ENCODE measurements at places on chromosomes 2 and 18.

GRCh38 chr18:41244591-41245037 lies 710.4 kb upstream of the PIK3C3 start:
- no peak for DNase-seq

DNA sequence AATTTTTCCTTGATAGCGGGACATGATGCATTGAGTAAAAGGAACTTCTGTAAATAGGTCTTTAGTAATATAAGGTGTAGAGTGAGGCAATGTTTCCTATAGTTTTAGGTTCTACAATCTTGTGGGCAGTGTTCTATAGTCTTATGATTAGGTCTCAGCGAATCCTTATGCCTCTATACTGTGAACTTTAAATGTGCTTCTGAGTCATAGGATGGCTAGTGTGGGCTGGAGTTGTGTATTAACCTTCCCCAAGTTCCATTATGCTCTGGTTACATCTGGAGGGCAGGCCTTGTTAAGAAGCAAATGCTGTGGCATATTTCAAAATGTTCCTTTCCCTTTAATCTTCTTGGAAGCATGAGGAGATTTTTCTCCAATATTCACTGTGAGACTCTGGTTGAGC lies 73.5 kb downstream of the ROCK2 start:
- DNase-seq, result no peak

- DNase-seq, result no peak
Measured at GRCh38 chr2:143081616-143082015, 47.6 kb upstream of the ARHGAP15 start.

DNA sequence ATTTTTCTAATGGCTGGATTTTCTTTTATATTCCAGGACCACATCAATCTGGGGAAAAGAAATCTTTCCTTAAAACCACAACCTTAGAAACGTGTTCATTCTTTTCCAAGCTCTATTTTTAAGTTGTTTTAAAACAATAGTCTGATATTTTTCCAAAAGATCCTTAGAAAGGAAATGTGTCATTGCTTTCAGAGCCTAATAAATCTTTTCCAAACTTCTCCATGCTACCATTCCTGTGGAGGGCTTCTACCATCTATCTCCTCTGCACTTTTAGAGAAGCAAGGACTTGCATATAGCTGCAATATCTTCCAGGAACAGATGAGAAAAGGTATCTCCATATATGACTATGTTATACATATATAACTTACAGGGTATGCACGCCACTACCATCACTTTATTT lies 21.2 kb downstream of the WDFY1 start:
- no peak for DNase-seq

DNA sequence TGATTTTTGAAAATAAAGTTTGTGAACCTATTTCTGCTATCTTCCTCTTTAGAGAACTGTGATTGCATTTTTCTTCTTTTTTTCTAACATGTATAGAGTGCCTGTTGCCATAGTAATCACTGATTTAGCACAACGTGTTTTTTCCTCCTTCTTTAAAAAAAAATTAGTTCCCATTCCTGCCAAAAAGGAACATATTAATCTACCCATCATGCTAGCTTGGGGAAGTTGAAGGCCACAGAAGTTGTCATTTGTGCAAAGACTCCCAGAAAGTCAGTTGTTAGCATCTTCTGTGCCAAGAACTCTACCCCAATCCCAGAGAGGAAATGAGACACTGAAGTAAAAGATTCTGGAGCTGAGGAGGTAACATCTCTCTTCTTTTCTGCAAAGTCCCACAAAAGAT lies 57.3 kb downstream of the SLC8A1 start:
- no peak for DNase-seq

GRCh38 chr2:230765611-230766300 lies 53.1 kb downstream of the CAB39 start:
- no peak for DNase-seq

GRCh38 chr2:240300261-240300821 lies 135.1 kb upstream of the GPC1 start:
- no peak for DNase-seq

GRCh38 chr18:28767727-28768211 lies 590.8 kb upstream of the CDH2 start:
- no peak for DNase-seq

DNA sequence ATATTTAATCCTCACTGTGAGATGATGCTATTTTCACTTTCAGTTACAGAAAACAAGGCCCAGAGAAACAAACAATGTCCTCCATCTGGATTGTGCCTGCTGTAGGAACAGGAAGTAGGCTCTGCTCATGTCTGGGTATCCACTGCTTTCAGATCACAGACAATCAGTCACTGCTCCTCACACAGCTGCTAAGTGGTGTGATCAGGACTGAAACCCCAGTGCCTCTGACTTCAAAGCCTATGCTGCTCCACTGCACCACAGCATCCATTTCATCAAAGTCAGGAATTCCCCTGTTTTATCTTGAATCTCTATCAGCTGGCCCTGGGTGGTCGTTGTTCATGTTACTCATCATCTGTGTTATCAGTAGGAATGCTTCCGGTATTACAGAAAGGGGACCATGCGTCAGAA lies 303.8 kb upstream of the TRIB2 start:
- DNase-seq, result no peak

- DNase-seq, result no peak
Measured at GRCh38 chr2:69452687-69453086, 15.5 kb upstream of the NFU1 start.

DNA sequence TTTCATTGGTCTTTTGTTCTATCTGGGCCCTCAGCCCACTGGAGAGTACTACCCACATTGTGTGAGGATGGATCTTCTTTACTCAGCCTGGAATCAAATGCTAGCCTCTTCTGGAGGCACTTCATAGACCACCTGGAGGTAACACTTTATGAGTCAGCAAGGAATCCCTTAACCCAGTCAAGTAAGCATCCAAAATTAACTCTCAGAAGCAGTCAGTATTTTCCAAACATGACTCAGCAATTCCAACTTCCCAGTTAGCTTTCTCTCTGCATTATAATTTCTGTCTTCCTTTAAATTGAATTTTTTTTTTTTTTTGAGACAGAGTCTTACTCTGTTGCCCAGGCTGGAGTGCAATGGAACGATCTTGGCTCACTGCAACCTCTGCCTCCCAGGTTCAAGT lies 142.7 kb downstream of the ACKR3 start:
- DNase-seq, result no peak

- DNase-seq, result no peak
Measured at GRCh38 chr2:202564226-202564625, 70.5 kb upstream of the FAM117B start.

- no peak for DNase-seq
Measured at GRCh38 chr2:118371515-118371914, 283.2 kb downstream of the INSIG2 start.

DNA sequence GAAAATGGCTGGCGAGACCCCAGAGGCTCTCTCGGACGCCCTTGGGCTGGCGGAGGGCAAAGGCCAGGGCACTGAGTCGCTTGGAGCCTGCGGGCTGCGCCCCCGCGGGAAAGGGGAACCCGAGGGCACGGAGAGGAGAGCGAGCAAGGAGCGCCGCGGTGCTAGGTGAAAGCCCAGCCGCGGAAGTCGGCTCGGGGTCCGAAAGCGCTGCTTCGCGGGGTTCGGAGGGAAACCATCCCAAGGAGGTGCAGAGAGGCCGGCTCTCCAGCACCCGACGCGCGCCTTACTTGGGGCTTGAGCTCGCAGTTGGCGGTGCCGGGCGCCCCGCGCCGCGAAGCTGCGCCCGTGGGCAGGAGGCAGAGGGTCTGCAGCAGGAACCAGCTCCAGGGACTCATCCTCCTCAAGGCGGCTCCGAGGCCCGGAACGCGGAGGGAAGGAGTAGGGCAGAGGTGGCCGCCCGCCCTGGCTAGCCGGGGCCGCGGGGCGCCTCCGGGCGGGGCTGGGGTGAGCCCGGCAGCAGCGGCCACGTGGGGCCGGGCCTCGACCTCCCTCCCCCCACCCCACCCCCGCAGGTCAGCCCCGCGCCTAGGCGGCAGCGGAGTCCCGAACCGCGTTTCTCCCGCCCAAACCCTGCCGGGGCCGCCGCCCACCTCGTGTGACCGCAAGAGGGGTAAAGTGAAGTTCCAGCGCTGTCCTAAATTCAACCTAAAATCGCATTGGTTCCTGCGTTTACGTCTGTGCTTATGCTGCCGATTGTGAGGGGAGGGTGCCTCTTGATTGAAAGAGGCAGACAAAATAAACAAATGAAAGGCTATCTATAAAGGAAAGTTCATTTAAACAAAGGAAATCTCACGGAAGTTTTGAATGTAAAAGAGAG lies at the start of gene TRABD2A:
TRABD2A (minus strand) TSS at position 440 of the 877 bp plus-strand sequence; CDS start at position 395, 45 bp downstream.
- DNase-seq, result no peak

DNA sequence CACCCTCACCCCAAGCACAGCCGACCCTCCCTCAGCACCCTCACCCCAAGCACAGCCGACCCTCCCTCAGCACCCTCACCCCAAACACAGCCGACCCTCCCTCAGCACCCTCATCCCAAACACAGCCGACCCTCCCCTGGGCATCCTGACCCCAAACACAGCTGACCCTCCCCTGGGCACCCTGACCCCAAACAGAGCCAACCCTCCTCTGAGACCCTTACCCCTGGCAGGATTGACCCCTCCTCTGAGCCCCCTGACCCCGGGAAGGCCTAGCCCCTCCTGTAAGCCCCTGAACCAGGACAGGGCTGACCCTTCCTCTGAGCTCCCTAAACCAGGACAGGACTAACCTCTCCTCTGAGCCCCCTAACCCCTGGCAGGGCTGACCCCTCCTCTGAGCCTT lies 84.4 kb upstream of the RAB6C start:
- no peak for DNase-seq

DNA sequence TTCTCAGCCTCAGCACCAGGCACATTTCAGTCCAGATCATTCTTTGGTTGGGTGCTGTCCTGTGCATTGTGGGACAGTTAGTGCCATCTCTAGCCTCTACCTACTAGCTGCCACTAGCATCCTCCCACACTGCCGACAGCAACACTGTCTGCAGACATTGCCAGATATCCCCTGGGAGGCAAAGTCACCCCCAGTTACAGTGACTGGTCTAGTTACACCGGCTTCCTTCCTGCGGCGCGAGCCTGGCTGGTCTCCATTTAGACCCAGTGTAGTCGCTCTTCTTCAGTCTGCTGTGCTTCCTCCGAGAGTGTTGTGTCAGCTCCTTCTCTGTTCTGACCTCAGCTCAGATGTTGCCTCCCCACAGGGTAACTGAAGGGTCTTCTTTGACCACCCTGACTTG lies 283.1 kb downstream of the PHLPP1 start:
- no peak for DNase-seq

- no peak for DNase-seq
Measured at GRCh38 chr18:50822756-50823155, 2.9 kb upstream of the MRO start.

GRCh38 chr2:63881205-63881604 lies 39.5 kb downstream of the UGP2 start:
- no peak for DNase-seq

DNA sequence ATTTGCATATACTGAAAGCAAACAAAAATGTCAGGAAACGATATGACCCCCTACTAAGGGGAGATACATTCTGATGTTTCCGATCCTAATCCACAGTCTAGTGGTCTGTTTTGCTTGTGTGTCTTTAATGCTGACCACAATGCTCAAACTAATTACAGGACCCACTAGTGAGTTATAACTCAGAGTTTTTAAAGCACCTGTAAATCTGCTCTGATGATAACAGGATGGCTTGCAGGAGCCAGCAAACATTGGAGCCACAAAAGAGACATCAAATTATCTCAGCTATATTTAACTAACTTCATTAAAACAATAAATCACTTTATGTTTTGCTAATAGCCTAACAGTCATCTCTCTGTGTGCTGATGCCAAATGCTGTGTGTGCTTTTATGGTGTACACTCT lies 300.3 kb downstream of the NBAS start:
- no peak for DNase-seq

DNA sequence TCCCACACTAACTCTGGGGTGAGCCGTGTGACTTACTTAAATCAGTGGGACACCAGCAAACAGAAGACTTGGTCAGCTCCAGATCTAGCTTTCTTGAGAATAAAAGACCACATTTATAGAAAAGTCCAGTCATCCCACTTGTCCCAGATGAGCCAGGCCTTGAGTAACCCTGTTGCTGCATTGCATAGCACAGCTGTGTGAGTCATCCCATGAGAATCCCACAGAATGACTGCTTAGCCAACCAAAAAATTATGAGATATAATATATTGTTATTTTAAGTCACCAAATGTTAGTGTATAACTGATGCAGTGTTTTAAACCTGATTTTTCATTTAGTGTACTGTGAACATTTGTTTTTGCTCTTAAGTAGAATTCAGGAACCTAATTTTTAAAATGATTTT lies 94.2 kb upstream of the FSHR start:
- DNase-seq, result no peak
